Aorta (tissue), 5 donors: ENCODE measurements at places on chromosomes 7 and 10. TPM values are rescaled to one million over a fixed set of nuclear protein-coding genes. Genes with fewer than 3 reads are reported as not detected.

- DNase-seq, result no peak
These were observed 35.2 kb downstream of the OR13A1 start for GRCh38 chr10:45280113-45280760.

GRCh38 chr10:44571701-44572100 is 186.8 kb upstream of the CXCL12 start:
- DNase-seq, result no peak

CALHM1 gene
- not detected for total RNA-seq

CALHM2 gene
- 52.8 TPM for total RNA-seq

- DNase-seq, result peak; percentile 21
These were observed 70.8 kb downstream of the ASB13 start for GRCh38 chr10:5595591-5595990.

LOXL4 gene
- total RNA-seq, result 15.5 TPM

DNA sequence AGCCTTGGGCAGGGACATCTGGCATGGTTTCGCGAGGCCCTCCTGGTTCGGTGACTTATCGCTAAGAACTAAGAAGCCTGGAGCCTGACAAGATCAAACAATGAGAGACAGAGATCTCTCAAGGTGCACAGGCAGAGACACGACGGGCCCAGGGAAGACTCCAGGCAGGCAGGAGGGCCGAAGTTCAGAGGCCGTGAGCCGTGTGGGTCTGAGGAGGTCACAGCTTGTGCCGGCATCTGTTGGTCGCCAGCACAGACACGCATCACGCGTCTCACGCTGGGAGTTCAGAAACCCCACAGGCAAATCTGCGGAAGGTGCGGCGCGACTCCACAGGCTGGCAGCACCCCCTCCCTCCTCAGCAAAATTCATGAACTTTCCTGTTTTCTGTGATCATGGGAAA is 314.0 kb downstream of the DNAJB6 start:
- no peak for DNase-seq

GRCh38 chr10:30821261-30821993 is 191.9 kb upstream of the LYZL2 start:
- DNase-seq, result no peak

GRCh38 chr10:1747590-1748157 is 10.3 kb upstream of the ADARB2 start:
- DNase-seq, result no peak

- no peak for DNase-seq
These were observed 2.1 kb downstream of the RET start for GRCh38 chr10:43078986-43079273.

DNA sequence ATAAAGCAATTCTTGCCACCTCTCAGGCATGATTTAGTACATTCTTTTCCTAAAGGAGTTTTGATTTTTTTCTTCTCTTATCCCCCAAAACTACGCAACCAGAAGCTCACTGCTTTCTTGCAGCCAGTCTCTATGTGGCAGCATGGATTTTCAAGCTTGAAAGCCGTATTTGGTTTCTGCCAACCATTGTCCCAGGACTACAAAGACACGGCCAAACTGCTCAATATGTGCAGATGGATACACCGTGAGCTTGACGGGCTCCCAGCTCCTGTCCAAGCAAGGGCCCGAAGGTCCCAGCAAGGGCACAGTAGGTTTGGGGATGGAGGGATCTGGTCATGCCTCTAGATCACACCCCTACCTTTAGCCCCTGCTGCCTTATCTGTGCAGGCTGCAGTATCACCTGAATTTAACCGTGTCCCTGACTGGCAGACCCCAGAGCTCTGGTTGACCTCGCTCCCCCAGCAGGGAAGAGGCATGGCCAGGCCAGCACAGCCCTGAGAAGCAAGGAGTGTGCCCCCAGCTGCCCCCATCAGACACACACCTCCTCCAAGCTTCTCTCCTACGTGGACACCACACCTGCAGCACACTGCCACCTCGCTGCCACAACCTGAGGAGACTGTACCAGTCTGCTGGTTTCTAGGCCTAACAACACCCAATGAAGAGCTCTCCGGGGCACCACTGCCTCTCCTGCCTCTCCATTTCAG is 86.8 kb downstream of the COBL start:
- DNase-seq, result no peak

HYAL4 gene
- not detected for total RNA-seq

GRCh38 chr7:70569335-70569819 is 562.6 kb upstream of the GALNT17 start:
- DNase-seq, result no peak

GRCh38 chr7:28199021-28199510 is 18.5 kb upstream of the JAZF1 start:
- DNase-seq, result no peak

- DNase-seq, result no peak
These were observed 104.9 kb downstream of the CDK6 start for GRCh38 chr7:92731335-92732063.

- DNase-seq, result no peak
These were observed 29.7 kb downstream of the IMMP2L start for GRCh38 chr7:111532625-111533024.

EN2 gene
- not detected for total RNA-seq

DNA sequence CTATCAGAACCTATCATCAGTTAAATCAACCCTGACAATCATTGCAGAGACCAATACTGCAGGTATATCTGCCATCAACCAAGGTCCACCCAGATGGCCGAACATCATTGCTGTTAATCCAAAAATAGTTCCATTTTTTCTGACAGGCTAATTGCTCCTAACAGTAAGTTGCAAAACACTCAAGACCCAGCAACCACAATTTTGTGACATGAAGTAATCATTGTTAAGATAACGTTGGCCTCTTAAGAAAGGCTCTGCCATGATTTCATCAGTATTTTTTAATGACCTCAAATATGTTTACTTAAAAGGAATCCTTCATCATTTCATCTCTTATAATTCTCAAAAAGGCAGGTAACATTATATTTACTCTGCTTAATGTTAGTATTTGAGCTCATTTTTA is 553.4 kb upstream of the POM121L12 start:
- no peak for DNase-seq

DNA sequence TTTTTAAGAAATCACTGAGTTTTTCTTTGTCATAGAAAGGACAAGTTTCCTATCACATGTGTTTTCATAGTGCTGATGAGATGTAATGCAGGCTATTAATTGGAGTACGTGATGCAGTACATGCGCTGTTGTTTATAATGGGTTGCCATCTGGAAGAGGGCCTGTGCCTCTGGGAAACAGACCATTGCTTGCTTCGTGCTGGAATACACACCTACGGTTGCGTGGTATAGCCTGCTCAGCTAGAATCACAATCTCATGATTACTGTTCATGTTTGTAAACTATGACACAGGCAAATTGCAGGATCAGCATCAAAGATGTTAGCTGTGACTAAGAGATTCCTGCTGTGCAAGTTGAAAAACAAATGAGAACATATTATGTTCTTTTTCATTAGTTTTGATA is 107.2 kb upstream of the STEAP1B start:
- no peak for DNase-seq

GRCh38 chr7:71710442-71710841 is 578.5 kb downstream of the GALNT17 start:
- DNase-seq, result no peak

- no peak for DNase-seq
These were observed 440.5 kb downstream of the SEMA3D start for GRCh38 chr7:84746353-84746752.

PPP1R3C gene
- 94.6 TPM for total RNA-seq

DNA sequence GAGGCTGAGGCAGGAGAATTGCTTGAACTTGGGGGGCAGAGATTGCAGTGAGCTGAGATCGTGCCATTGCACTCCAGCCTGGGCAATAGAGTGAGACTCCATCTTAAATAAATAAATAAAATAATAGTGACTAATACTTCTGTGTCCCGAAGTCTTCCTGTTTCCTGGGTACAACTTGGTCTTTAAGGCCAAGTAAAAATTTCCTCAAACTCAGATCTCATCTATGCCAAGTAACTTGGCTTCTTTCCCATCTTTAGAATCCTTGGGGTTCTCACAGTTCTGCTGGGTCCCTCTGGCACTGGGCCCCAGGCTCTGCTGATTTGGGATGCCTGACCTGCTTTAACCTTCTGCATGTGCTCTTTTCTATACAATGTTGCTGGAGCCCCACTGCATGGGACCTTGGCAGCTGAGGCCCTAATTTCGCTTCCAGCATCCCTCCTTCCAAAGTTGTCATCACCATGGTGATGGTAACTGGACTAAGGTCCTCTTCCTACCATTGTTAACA is 22.7 kb upstream of the AKR1B10 start:
- DNase-seq, result no peak

C7orf57 gene
- total RNA-seq, result not detected

GRCh38 chr10:91206837-91207474 is 13.5 kb upstream of the PCGF5 start:
- DNase-seq, result no peak

ALOX5 gene
- 25.3 TPM for total RNA-seq

NEUROG3 gene
- total RNA-seq, result not detected

DNA sequence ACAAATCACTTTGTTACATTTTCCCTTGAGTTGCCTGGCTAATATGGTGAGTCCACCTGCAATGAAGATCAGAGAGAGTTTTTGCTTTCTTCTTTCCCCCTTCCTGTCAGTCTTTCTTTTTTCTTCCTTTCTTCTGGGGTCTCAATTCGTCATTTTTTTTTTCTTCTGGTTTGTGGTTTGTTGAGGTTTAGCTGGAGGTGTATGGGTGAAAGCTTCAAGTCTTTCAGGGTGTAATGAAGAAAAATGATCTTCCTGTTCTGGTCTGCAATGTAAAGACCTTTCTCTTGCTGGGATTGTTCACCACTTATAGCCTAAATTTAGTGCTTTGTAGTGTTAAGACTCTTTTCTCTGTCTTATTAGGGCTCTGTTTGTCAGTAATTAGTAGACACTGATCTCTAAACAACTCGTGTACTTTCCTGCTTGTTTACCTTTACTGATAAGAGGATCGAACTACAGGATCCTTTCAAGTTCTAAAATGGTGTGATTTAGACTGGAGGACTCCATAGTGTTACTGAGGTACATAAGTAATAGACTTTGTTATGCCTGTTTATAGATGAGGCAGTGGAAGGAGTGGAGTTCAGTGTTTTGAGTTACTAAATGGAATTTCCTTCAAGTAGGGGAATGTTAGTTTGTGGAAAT is 129.1 kb downstream of the SUGCT start:
- DNase-seq, result no peak

GRCh38 chr10:129580010-129580409 is 113.0 kb downstream of the MGMT start:
- no peak for DNase-seq

GRCh38 chr10:123494301-123494808 is 171.8 kb upstream of the GPR26 start:
- DNase-seq, result no peak

- DNase-seq, result no peak
These were observed 133.7 kb upstream of the SH2B2 start for GRCh38 chr7:102152672-102153598.

SLC26A5 gene
- 0.57 TPM for total RNA-seq

RBM20 gene
- total RNA-seq, result 9.9 TPM

DNA sequence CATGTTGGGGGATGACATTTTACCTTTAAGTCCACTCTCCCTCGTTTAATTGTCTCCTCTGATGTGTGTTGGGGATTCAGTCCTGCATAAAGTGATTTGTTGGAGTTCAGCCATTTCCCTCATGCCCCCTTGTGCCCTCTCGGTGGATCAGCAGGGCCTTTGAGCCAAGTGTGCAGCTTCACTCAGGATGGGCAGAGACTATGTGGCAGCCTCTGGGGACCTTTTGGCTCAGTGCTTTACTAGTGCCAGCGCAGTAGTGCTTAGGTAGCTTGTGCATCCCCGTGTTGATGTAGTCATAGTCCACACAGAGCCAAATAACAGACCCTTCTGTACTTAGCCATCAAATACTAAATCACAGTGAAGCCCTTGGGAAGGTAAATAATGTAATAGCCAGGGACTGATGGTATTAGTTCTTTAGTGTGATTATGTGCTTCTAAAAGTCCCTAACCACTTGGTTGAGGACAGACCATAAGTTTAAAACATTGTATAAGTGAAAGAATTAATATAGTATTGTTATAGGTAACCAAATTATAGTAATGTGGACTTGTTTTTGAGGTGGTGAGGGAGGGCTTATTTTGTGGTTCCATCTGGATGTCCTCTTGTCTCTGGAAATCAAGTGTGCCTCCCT is 11.4 kb downstream of the BUB3 start:
- no peak for DNase-seq

DNA sequence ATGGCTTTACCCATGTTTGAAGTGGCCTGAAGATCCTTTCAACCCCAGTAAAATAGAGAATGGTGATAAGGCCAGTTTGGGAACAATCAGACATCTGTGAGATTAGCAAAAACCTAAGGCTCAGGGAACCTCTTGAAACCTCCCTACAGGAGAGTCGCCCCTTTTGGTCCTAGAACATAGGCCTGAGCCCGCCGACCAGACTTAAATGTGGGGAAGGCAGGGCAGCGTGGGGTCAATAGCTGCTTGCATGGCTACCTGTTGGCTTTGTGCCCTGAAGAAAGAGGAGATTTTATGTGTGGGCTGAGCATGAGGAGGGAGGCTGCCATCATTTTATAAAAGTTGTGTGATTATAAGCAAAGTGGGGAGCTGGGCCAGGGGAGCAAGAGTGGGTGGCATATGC is 97.6 kb upstream of the TBX20 start:
- DNase-seq, result no peak

DNA sequence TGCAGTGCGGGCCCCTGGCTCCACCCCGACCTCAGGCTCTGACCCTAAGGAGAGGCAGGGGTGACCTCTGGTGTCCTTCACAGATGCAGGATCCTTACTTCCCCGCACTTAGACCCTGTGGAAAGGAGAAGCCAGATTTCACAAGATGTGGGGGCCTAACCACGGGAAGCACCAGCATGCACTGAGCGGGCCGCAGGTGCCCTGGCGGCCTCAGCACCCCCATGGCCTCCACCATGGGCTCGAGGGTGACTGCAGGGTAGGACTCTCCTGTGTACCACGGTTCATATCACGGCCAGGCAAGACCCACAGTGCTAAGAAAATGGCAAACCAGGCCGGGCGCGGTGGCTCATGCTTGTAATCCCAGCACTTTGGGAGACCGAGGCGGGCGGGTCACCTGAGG is 410.0 kb upstream of the FOXK1 start:
- no peak for DNase-seq

EEPD1 gene
- 14.4 TPM for total RNA-seq
